ENCODE measurements at places on chromosomes 5 and 9.

- no peak for DNase-seq
These were observed 90.3 kb downstream of the MRPL36 start for GRCh38 chr5:1709171-1709803.

GRCh38 chr5:150554857-150555256, 46.9 kb downstream of the NDST1 start:
- DNase-seq, result no peak

DNA sequence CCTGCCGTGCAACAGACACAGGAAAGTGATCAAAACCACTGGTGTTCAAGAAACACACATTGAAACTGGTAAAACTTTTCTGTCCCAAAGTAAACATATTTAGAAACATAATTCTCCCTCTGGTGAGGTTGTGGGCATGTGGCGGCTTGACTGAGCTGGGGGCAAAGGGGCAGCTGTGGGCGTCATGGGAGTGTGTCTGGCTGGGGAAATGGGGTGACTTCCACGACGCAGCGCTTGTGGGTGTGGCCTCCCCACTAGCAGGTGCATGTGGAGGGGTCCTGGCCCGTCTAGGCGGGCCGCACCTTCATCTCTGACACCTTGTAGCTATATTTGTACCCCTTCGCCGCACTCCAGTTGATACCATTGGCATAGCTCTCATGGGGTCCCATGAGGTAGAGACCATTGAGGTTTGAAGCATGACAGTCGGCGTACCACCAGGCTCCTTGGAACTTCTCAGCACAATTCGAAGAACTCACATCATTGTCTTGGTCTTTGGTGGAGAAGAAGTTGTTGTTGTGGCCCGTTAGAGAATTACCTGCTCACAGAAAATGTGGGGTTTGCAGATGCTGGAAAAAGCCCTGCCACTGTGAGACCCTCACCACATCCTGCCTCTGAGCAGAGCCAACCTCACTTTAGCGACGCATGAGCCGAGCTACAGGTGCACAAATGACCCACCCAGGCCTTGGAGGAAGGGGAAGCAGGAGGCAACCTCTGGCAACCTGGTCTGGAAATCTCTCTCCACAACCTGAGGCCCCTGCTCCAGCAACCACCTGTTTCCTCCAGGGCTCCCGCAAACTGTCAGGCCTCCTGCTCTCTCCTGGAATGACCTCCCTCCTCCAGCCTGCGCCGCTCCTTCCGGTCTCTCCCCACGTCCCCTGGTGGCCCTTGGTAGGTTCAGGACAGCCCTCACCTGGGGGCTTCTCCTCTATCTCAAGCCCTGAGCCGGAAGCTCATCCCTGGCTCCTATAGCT, 7.9 kb downstream of the FCN1 start:
- no peak for DNase-seq

DNA sequence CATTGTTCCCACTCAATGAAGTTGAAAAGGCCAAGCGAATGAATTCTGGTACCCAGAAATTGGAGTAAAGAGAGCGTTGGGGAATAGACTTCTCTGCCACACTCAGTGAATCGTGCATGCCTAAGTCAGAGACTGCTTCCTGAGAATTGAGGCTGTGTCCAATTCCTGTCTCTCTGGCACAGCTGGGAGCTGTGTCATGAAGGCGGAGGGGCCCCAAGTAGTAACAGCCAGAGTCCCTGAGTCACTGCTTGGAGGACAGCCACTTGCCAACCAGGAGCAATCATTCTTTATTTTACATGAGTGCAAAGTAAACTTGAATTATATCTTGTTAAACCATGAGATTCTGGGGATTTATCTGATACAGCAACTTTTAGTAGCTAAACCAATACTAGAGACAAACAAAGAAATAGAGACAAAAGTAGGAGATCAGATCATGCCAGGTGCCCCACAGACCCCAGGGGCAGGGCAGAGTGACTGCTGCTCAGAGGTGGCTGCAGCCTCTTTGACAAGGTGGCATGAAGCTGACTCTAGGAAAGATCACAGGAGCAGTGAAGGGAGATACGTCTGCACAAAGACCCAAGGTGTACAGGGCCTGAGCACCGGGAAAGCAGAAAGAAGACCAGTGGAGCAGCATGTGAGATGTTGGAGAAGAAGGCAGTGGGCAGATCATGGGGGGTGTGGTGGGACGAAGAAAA, 246.0 kb downstream of the GADD45G start:
- DNase-seq, result no peak

DNA sequence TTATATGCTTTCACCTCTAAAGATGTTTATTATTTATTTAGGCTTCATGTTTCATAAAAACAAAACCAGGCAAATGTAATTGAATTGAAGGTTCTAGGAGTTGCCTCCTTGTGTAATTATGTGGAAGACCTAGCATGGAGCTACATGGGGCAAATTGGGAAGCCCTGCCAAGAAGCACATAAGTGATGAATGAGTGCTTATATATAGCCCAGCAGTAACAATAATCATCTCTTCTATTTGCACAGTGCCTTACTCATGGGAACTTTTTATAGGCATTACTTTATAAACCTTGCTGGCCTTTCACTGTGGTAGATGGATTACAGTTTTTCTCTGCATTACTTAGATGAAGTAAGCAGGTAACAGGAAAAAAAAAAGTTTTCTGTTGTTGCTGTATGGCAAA, 40.0 kb upstream of the GRAMD2B start:
- DNase-seq, result no peak

DNA sequence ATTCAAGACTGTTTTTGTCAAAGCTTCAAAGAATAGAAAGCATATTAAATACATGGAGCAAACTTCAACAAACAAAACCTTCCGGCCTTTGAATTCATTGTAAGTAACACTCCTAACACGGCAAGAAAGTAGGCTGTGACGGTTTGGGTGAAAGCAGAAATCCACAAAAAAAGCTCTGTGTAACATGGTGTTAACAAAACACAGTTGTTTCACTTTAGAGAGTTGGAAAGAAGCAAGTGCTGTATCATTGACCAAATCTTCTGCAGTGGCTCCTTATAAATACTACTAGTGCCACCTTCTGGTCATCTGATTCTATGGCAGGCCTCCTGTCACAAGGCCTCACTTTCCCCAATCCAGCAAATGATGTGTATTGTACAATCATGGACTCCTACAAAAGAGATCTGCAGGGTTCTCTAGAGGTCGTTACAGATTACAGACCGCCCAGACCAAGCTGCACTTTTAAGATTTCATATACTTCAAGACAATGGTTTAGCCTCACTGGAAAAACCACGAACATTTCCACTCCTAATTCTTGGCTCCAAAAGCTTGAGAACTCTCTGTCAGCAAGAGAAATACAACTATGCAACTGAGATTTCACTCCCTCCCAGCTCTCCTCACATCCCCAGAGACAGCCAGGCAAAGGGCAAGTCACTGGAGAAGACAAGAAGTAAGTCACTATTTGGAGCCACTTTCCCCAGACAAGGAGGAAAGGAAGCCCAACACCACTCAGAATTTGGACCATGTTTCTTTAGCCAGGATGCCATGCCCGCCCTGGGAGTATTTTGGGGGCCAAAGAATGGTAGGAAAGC, 196.2 kb downstream of the DTWD2 start:
- peak; percentile 18 for DNase-seq

DNA sequence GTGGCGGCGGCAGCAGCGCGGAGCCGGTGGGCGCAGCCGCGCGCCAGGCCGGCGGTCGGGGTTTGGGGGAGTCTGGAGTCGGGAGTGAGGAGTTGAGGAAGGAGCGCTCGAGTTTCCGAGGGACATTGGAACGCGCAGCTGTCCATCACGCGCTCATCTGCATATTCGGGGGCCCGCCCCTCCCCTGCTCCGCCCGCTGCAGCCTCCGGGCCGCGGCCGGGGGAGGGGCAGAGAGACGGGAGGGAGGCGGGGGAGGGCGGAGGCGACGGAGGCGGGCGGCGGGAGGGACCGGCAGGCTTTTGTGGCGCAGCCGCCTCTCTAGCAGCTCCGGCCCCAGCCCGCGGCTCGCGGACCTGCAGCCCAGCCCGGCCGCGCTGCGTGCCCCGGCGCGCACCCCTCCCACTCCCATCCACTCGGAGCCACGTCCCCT, at the start of gene IRX2:
TSS of gene IRX2 (minus strand) at position 86 of the 430 bp plus-strand sequence. CDS start 264 bp downstream, outside the sequence.
- DNase-seq, result peak; percentile 83
